HT-29 (cell line): ENCODE measurements at places on chromosomes 2 and 18.

GRCh38 chr2:29014331-29014730 lies 33.2 kb downstream of the TOGARAM2 start:
- no peak for DNase-seq

DNA sequence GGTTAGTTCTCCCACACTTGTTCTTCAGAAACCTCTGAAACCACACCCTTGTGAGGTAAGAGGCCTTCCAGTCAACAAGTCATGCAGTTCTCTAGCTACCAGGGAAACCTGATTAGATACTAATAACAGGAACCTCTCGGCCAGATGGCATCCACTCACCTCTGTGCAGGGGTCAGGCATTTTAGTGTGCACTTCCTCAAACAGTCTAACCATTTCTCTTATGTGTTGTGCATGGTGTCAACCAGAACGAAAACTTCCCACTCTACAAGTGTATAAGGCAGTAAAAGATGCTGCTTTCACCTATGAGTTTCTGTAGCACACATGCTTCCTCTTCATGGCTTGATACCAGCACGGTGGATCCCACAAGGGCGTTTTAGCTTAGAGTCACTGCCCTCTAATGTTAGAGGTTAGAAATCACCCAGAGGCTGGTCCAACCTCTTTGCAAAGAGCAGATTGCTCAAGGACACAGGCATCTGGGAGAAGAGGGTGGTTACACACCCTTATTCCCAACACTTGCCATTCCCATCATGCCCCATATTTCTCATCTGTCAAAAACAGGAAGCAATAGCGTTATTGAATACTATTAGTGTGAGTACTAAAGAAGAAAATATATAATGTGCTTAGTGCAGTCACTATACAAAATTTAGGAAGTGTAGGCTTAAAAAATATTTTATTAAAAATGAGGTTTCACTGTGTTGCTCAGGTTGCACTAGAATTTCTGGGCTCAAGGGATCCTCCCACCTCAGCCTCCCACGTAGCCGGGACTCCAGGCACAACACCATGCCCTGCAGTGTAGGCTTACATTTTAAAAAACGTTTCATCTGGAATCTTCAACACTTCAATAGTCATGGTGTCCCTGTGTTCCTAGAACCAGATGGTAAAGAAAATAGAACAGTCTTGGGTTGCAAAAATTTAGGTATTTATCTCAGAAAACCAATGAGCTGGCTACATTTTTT lies 34.5 kb upstream of the RAB31 start:
- peak; percentile 98 for DNase-seq

DNA sequence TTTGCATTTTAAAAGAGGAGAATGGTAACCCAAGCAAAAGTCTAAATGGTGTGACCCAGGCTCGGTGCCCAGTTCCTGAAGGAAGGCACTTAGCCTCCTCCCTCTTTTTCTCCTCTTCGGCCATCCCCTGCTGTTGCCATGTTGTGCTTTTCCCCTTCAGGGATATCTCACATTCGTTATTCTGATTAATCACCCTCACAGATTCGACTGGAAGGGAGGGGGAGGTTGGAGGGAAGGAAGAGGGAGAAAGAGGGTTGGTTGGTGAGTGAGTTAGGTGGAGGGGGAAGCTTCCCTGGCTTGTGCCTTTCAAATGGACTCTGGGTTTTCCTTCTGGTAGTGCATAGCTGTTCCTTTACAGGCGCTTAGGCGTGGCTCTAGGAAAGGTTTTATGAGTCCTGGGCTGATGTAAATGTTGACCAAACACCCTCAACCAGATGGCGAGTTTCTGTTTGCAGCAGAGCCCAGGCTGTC lies 39.0 kb upstream of the LYPD6B start:
- no peak for DNase-seq

DNA sequence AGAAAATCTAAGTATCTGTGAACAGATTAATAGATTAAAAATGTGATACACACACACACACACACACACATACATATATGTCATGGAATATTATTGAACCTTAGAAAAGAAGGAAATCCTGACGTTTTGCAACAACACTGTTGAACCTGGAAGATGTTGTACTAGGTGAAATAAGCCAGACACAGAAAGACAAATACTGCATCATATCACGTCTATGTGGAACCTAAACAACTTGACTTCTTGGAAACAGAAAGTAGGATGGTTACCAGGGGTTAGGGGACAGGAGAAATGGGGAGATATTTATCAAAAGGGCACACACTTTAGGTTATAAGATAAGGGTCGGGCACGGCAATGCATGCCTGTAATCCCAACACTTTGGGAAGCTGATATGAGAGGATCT lies 698.4 kb upstream of the ID2 start:
- no peak for DNase-seq

GRCh38 chr2:151570191-151570590 lies 160.5 kb downstream of the RIF1 start:
- DNase-seq: no peak

- peak; percentile 47 for DNase-seq
These were observed 1.3 kb upstream of the LYPD6 start for GRCh38 chr2:149329068-149329467.

GRCh38 chr2:48677450-48677849 lies 59.8 kb downstream of the GTF2A1L start:
- DNase-seq: no peak

DNA sequence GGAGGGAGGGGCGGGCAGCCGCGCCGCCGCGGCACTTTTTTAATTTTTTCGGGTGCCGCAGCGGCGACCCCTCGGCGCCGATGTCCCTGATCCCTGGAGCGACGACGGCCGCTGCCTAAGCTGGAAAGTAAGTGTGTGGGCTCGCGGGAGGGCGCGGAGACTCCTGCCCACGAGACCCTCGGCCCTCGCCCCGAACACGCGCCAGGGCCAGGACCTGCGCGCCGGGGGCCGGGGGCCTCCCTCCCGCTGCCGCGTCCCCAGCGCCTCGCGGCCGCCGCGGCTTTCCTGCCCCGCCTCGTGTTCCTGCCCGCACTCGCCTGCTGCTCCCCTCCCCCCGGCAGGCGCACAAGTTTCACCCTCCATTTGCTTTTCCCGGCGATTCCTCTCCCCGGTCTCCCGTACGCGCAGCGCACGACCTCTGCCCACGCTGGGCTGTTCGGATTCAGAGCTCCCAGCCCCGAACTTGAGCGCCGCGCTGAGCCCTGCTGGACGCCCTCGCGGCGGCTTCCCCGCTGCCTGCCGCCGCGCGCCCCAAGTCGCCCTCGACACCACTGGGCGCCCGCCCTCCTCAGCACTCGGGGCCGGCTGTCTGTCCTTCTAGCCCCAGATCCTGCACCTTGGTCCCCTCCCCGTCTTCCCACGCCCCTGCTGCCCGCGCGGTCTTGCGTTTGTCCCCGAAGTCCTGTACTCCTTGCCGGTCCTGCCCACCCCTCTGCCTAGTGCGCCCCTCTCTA lies 507 bp downstream of the PKP4 start:
- DNase-seq: peak; percentile 68

GRCh38 chr2:109615637-109616144 lies 1.5 kb downstream of the SOWAHC start:
- DNase-seq: peak; percentile 69

DNA sequence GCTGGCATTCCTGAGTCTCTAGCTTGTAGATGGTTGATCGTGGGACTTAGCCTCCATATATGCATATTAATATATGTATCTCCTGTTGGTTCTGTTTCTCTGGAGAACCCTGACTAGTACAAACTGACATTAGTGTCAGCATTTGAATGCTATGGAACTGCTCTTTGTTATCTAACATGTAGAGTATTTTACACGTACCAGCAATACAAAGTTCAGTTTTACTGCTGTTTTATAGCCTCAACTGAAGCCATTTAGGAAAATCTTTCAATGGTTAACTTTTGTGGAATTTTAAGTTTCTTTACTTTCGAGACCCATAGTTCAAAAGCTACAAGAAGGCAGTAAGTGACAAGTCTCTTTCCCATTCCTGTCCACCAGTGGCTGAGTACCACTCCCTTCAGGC lies 418.4 kb downstream of the NUP35 start:
- no peak for DNase-seq

DNA sequence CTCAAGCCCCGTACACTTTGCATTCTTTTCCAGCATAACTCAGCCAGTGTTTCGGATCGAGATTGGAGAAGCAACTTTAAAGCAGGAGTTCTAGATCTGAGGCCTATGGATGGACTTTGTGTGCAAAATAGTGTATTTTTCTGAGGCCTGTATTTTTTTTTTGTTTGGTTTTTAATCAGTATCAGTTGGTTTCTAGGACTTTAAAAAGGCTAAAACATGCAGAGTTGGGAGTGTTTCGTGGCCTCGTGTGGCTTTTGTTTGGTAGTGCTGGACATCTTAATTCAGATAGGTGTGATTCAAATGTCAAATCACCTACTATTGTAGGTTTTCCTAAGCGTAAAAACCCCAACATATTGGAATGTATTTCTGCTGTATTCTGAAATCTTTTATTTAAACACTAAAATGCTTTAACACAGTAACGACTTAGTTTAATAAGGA lies 282 bp upstream of the PUS10 start:
- DNase-seq: peak; percentile 70

DNA sequence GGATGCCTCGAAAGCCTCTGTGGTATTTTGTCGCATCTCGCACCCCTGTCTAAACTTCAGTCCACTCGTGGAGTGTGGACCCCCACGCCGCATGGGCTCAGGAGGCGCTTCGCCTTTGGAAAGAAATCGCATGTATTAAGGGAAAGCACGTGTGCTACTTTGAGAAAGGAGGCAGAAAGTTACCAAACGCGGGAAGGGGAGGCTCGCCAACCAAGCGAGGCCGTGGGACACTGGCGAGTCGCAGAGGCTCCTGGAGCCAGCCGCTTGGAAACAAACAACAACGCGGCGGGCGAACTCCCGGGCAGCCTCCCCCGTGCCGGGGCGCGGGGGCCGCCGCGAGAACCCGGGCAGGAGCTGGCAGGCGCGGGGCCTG lies 455 bp upstream of the AGAP1 start:
- DNase-seq: peak; percentile 30

DNA sequence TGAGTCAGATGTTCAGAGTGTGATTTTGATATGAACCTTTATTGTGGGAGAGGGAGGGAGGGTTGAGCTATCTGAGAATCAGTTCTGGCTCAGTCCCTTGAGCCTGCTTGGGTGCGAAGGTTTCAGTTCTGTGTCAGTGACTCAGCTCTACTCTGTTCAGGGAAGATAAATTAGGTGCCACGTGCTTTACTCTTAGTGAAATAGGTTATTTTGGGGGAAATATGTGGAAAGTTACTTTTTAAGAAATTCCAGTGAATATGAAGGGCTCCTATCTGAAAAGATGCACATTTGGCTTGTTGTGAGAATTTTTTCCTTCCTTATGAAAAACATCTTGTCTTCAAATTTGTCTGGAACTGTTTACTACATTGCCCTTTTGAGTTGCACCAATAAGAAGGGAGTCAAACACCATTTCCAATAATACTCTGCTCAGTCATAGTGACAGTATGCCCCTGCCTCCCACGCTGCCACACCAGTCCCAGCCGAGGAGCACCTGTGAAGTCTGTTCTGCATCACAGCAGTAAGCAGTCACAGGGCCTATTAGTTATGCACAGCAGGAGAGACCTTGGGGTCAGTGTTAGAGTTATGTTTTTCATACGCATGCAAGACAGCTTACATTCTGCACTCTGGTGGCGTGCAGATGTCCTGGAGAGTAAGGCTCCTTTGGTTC lies 32.8 kb upstream of the DNAH7 start:
- no peak for DNase-seq

DNA sequence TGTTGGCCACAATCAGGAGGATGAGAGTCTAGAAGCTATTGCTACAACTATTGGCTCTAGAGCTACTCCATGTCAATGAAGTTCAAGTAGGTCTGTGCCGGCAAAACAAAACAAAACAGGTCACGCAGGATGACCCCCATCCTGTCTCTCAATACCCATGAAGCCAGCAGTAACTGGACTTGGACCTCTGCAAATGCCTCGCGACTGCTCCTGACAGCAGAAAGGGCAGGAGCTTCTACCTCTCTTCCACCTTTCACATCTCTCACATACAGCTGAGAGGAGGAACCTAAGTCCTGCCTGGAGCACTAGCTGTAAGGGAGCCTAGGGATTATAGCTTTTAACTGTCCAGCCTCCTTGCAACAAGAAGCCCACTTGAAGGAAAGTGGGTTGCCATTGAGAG lies 16.0 kb downstream of the PRKAG3 start:
- DNase-seq: no peak

DNA sequence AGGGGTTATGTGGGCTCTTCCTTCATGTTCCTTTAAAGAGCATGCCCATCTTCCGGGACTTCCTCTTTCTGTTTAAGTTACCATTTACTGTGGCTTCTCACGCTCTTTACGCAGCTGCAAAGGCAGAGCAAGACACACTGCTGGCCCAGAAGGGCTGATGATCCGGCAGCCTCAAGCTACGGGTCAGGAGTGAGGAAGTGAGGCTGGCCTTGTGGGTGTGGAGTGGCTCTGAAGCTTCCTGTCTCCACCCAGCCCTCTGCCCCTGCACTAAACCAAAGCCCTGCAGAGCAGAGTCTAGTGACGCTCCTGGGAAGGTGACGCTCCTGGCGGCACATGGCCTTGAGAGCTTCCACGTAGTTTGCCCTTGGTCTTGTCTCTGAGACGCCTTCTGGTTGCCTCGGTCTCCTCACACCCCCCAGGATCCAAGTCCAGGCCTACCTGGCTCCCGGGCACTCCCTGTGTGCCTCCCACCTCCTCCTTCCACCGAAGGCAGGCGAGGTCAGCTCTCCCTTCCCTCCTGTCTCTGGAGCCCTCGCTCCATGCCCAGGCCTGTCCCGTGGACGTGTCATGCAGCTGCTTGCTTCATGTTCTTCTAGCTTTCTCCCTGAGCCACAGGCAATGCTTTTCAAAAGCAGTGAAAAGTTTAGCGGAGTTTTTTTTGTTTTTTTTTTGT lies 50.3 kb downstream of the ARL4C start:
- DNase-seq: no peak

DNA sequence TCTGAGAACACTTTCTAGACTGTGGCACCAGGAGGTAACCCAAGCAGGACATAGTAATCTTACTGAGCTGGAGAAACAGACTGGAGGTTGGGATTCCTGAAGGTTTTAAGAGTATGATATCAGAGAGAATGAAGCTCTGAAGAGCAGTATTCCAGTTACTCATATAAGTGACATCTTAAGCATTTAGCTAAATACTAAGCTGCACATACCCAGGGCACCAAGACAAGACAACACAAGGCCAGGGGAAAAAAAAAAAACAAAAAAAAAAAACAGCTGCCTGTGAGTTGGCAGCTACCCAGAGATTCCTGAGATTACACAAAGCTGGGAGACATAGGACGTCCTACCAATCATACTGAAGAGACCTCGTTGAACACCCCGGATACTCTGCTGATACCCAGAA lies 175.8 kb downstream of the SRBD1 start:
- DNase-seq: no peak
